IPS DF 19.7 (cell line): ENCODE measurements at places on chromosomes 16 and 17.

- DNase-seq: no peak
Observed at GRCh38 chr16:3349175-3349574, 6.5 kb upstream of the OR2C1 start.

DNA sequence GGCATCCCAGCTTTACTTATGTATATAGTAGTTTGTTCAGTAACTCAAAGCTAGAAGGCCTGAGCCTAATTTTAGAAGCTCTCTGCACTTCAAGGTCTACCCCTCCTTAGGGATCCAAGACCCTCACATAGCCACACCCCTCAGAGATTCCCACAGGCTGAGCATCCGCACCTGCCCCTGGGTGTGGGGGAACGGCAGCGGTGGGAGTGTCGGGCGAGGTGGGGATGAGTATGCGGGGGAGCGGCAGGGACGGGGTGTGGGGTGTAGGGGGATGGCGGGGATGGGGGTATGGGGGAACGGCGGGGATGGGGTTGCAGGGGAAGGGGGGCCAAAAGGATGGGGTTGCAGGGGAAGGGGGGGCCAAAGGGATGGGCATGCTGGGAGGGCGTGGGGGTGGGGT is 24.9 kb upstream of the BEAN1 start:
- DNase-seq: no peak

- no peak for DNase-seq
Observed at GRCh38 chr16:5905935-5906334, 808.3 kb upstream of the EEF2KMT start.

DNA sequence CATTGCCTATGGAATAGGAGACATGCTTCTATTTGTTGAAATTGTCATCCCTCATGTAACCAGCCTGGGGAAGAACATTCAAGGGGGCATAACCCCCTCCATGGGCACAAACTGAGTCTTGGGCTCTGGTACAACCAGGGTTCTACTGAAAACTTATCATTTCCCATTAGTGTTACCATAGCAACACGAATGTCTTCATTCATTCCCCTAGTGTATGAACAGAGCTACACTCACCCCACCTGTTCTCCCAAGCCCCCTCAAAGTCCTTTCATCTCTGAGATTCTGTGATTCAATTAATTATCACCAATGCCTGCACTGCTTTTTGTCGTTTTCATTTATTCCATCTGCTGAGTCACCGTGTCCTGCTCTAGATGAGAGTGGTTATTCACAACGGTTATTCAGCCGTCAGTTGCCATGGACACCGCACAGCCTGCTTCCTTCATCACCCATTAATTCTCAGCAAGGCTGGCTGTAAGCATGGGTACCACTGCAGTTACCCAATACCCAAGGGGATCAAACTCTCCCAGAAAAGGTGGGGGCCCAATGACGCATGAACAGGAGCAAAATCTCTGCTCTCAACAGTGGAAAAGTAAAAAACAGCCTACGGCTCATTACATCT is 1.6 kb upstream of the GAST start:
- DNase-seq: no peak

GRCh38 chr17:42387661-42388380 is 421 bp downstream of the STAT3 start:
- no peak for DNase-seq

GRCh38 chr16:4984174-4984990 is 26.3 kb downstream of the SEC14L5 start:
- DNase-seq: no peak

DNA sequence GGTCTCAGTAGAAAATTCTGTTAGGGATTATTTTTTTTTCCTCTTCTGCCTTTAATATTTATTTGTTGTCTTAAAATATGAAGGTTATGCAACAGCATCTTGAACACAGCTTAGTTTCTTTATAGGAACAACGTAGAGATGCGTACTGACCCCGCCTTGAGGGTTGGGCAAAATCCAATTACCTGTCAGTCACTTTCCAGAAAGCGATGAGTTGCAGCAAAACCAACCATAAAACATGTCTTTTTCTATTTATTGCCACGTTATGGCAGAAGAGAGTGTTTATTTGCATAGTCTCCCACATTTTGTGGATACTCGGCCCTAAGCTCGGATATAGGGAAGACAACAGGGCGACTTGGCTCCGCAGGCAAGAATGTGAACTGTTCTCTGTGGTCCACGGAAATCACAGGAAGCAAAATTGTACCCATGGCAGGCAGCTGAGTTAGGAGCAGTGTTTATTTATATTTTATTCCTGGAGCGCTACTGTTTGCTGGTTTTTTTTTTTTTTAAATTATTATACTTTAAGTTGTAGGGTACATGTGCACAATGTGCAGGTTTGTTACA is 44.3 kb upstream of the CACNG5 start:
- DNase-seq: no peak
